Dermis microvascular lymphatic vessel endothelial cell (primary cell): ENCODE measurements at places on chromosomes 16 and 17. TPM values are rescaled to one million over a fixed set of nuclear protein-coding genes. Genes with fewer than 3 reads are reported as not detected.
A peak's percentile ranks its signal among the peaks of the same experiment; 100 is the strongest.

- no peak for DNase-seq
Observed at GRCh38 chr16:9780831-9781230, 401.4 kb downstream of the GRIN2A start.

- DNase-seq = peak; percentile 17
Observed at GRCh38 chr16:10992797-10993196, 48.4 kb downstream of the CLEC16A start.

- DNase-seq = peak; percentile 64
Observed at GRCh38 chr16:86387468-86388440, 122.6 kb upstream of the FOXF1 start.

The ACSM3 gene
- total RNA-seq = 0.13 TPM in 2 replicates

The ERN2 gene
- not detected in 2 replicates for total RNA-seq
